ENCODE measurements at places on chromosomes 4 and X. TPM values are rescaled to one million over a fixed set of nuclear protein-coding genes. Genes with fewer than 3 reads are reported as not detected.

The TRMT10A gene
- 7.4 TPM for total RNA-seq

The MAGEB10 gene
- total RNA-seq = not detected

DNA sequence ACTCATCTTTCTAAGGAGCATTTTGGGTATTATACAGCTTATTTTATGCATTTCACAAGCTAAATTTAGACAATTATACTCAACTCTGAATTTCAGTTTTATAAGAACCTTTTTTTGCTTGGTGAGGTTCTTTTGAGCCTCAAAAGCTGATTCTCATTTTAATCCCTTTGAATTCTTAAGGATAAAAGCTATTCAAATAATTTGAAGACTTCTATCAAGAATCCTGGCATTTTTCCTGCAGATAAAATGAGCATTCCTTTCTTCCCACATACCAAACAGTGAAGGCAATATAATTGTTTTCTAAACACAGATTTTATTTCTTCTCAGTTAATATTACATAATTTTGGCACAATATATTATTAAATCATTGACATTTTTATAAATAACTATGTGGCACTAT lies 118.4 kb upstream of the GPM6A start:
- H3K27me3 ChIP-seq = no peaks in the 10 kb centered on the region
- H3K4me1 ChIP-seq = no peaks in the 10 kb centered on the region
- H3K4me3 ChIP-seq = no peak overlapping the region
- no peaks in the 10 kb centered on the region for H3K36me3 ChIP-seq
- DNase-seq = no peak

DNA sequence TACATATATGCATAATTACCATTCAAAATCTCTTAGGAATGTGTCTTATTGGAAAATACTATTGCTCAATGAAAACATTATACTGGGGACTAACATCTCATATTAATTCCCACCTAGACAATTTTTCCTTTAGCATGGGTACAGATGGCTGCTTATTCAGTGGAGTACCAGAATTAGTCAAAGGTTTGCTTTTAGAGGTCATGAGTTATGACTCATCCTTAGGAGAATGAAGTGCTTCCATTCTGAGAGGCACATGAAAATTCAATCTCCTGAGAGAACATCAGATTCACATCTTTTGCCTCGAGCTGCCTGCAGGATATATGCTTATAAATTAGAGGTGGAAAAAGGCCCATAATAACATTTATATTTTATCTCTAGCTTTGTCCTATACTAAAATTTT lies 378.0 kb upstream of the DMD start:
- H3K4me1 ChIP-seq = no peaks in the 10 kb centered on the region
- H3K4me3 ChIP-seq = no peak overlapping the region
- H3K36me3 ChIP-seq = no peaks in the 10 kb centered on the region
- H3K27ac ChIP-seq = no peak overlapping the region

DNA sequence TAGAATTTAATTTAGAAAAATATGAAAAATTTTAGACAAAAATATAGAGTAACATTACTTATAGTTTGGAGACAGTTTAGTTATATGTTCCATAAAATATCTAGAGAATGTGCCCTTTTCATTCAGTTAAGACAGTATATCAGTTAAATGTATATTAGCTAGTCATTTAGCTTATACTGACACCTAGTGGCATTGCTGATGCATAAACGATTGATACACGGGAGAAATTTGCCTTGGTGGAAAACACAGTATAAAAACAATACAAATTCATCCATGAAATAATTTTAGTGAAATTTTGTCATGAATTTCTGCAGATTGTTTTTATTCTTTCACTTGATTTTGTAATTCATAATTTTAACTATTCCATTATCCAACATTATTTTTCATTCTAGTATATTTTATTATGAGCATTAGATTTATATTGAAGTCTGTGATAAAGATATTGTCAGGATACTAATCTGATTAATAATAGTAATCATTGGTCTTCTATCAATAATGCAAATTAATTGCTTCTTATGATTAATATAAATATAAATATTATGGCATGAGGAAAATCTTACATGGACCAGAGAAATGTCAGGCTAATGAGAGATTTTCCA lies 219.0 kb downstream of the TLL1 start:
- no peak overlapping the region for H3K27ac ChIP-seq
- H3K36me3 ChIP-seq = no peaks in the 10 kb centered on the region
- H3K4me1 ChIP-seq = no peaks in the 10 kb centered on the region
- DNase-seq = no peak

DNA sequence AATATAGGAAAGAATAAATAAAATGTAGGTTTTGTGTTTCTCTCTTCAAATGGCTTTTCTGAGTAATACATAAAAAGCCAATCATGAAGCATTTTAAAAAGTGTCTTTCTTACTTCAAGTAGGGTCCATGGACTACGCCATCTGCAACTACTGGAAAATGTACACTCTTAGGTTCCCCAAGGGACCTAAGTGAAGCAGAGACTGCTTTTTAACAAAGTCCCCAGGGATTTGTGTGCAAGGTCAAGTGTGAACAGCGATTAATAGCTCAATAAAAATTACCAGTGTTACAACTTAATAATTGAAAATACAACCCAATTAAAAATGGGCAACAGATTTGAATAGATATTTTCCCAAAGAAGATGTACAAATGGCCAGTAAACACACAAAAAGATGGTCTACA lies 84.9 kb downstream of the ARHGAP6 start:
- no peaks in the 10 kb centered on the region for H3K36me3 ChIP-seq
- no peak for DNase-seq
- H3K4me3 ChIP-seq = no peak overlapping the region
- H3K27ac ChIP-seq = no peak overlapping the region
- no peaks in the 10 kb centered on the region for H3K27me3 ChIP-seq

- H3K4me1 ChIP-seq = no peaks in the 10 kb centered on the region
- H3K4me3 ChIP-seq = no peak overlapping the region
- no peaks in the 10 kb centered on the region for H3K27me3 ChIP-seq
Measured at GRCh38 chrX:40383969-40384368, 196.8 kb upstream of the ATP6AP2 start.

GRCh38 chr4:140867356-140867755 lies 111.2 kb upstream of the TBC1D9 start:
- peaks cover 22% of the 10 kb centered on the region for H3K27me3 ChIP-seq
- H3K4me1 ChIP-seq = peaks cover 7% of the 10 kb centered on the region
- no peaks in the 10 kb centered on the region for H3K36me3 ChIP-seq
- no peak for DNase-seq

All from activated CD4-positive, alpha-beta T cell treated with anti-CD3 and anti-CD28 coated beads, Interleukin-2, amount 10 ng/mL, durations not matched to agents 24 days and 14 days (primary cell).